GDM1 (cell line): ENCODE measurements at places on chromosomes 6 and 20.

- no peak for DNase-seq
Measured at GRCh38 chr6:165732696-165733488, 69.9 kb upstream of the PDE10A start.

DNA sequence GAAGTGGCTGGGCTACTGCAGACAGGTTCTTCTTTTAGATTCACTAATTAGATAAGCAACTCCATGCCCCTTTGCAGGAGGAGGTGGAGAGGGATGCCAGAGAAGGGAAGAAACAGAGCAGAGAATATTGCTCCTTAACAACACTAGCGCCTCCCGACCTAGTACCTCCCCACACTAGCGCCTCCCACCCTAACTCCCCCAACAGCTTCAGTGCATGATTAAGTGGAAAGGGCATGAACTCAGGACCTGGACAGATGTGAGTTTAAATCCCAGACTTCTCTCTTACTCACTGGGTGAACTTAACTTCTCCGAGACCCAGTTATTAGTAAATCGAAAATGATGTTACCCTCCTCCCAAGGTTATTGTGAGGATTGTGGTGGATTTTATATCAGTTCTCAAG, 25.7 kb downstream of the STX11 start:
- no peak for DNase-seq

DNA sequence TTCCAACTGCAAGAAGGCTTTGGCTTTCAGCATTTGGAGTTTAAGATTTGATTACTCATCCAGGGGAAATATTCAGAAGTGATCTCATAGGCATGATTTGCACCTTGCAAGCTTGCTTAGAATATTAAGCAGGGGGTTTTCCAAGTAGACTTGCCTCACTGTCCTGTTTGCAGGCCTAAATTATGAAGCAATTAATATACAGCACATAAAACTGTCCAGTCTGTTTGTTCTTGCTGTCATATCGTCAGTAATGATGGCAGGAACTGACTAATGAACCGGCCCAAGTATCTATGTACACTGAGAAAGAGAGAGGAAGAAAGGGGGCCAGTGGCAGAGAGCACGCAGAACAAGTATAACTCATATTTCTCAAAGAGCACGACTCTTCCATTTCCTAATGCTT, 212.5 kb upstream of the SUPT3H start:
- no peak for DNase-seq

DNA sequence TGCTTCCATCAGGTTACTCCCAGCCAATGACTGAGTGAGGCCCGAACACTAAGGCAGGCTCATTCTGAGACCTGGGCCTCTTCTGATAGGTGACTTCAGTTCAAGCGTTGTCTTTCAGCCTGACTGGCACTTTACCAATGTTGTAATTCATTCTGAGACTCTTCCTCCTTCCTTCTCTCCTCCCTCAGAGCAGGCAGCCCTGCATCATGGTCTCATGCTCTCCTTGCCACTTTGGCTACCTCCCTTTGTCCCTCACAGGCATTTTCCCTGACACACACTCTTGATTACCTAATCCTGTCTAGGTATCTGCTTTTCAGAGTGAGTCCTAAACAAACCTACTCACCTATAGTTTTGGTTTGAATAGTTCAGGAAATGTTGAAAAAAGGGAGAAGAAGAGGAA, 12.6 kb upstream of the WFDC12 start:
- DNase-seq = no peak

DNA sequence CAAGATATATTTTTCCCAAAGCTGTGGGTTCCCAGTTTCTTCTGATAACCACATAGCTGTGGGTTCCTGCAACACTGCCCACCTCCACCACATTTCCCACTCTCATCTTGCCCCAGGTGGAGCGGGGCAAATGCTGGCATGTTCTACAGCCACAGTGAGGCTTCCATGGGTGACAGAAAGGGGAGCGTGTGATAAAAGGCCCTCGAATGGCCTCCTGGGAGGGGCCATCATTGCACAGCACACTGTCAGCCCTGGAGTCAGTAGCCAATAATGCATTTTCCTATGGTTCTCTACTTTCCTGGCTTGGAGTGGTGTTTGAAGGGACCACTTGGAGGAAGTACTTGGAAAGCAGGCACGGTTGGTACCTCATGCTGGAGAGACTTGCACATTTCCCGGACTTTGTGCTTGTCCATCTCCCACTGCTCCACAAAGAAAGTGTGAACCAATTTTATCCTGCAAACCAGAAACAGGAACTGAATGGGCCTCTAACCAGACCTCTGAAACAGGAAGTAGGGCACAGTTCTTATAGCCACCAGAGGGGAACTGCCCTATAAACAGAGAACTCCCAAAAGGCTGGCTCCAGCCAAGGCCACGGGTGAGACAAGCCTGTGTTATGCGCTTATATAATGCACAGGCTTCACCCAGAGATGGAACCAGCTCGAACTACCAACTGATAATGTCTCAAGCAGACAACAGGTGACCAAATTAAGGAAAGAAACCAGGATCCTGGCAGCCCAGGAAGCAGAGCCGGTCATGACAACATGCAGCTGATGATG, 8.6 kb downstream of the MAP3K5 start:
- DNase-seq = peak; percentile 85

- no peak for DNase-seq
Measured at GRCh38 chr6:133254552-133255228, 13.5 kb downstream of the EYA4 start.

DNA sequence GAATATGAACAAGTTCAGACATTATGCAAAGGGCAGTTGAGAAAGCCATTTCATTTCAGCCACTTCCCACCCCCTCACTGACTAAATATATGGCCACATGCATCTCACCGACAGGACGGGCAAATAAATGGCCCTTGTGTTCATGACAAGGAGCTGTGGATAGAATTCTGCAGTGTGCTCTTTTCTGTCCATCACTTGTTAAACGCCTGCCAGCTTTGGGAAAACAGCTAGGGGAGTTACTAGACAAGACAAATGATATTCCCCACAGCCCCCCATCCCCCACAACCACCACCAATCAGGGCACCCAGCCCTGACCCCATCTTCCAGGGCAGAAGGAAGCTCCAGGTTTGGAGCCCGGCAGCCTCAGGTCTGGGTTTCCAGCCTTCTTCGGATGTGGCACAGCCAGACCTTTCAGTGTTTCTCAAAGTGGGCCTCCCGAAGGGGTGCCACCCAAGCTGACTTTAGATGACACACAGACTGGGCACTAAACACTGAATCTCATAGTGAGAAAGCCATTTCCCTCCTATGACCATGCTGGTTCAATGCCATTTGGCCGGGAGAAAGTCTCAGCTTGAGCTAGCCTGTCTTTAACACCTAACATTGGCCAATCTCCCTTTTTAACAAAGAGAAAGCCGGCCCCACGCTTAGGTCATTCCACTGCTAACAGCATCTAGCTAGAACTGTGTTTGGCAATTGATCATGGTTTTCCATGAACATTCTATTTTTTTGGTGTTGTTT, 4.0 kb upstream of the RIPOR3 start:
- DNase-seq = no peak

GRCh38 chr20:1282966-1283365, 16.9 kb downstream of the SNPH start:
- no peak for DNase-seq

DNA sequence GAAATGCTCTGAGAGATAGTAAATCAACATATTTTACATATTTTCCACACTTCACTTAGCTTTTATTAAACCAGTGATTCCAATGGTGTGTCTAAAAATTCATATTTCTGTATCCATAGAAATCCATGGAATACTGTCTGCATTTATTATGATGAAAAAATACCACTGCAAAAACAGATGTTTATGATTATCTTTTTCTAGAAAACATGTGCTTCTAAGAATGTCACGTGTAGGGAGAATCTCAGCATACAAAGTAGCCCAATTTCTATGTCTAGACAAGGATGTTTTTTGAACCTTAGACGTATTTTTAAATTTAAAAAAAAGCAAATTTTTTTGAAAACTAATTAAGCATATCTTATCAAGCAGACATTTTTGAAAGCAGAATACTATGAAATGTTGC, 622.4 kb downstream of the TENT5A start:
- no peak for DNase-seq

DNA sequence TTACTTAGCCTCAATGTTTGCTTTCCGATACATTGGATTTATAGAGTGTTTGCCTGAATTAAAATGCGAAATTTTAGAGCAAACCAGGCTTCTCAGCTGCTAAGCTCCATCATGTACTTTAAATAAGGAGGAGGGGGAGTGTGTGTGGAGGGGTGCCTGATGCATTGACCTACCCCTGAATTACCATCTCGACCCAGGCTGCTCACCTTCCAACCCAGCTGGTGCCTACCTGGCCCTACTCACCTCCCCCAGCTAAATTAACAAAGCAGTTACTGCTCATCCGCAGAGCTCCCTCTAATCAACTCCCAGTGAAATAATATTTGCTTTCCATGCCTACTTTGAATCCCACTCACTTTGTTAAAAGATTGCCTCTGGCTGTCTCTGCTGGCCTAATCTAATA, 544.5 kb downstream of the MAFB start:
- DNase-seq = no peak

- DNase-seq = no peak
Measured at GRCh38 chr6:65450451-65450850, 256.6 kb downstream of the EYS start.

- no peak for DNase-seq
Measured at GRCh38 chr20:60512443-60512842, 554.2 kb downstream of the CDH26 start.

- no peak for DNase-seq
Measured at GRCh38 chr6:158557927-158558326, 2.0 kb upstream of the TMEM181 start.

- no peak for DNase-seq
Measured at GRCh38 chr20:42341654-42342053, 723.5 kb upstream of the CHD6 start.

DNA sequence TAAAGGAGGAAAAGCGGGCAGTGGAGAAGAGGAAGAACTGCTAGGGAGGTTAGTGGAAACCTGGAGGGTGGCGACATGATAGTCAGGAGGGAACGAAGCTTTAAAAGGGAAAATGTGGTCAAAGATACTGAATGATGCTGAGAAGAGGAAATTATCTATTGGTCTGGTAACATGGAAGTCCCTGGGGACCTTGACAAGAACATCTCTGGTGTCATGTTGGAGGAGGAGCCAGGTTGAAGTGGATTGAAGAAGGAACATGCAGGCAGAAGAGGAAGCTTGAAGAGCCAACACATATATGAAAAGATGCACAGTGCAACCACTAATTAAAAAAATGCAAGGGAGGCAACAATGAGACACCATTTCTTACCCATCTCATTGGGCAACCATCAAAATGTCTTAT, 251.9 kb upstream of the RNF24 start:
- no peak for DNase-seq

DNA sequence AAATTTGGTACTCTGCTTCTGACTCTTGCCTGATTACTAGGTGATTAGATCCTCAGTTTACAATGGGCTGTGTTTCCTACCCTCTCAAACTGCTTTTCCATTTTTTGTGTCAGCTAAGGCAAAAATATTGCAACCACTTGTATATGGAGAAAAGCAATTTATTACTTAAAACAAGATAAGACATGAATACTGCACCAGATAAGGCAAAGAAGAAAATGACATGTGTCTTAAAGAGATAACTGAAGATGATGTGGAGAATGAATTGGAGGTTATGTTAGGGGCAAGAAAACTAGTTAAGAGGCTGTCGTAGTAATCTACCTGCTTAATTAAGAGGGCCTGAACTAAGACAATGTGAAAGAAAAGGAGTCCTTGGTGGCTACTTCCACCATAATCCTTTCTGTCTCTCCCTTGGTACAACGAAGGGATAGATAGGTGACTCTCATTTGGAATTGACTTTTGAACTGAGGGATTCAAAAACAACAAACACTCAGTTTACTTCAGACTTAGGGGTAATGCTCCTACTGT, 16.3 kb upstream of the REV3L start:
- no peak for DNase-seq

- no peak for DNase-seq
Measured at GRCh38 chr6:113010196-113010989, 663.3 kb downstream of the RFPL4B start.

DNA sequence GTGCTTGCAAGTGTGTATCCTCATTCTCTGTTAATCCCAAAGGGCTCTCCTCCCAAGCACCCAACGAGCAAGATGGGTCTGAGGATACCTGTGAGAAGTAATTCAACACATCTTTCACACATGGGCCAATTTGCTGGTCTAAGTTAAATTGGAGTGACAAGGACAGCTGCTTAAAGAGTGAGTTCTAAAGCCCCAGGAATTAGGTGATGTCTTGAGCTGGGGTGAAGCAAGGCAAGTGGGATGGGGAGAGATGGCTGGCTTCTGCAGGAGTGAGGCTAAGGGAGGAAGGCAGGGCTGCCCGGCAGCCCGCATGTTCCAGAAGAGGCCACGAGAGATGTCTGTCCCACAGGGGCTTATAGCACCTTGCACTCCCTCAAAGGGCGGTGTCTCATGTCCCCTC, 288.5 kb downstream of the CDH26 start:
- DNase-seq = no peak

DNA sequence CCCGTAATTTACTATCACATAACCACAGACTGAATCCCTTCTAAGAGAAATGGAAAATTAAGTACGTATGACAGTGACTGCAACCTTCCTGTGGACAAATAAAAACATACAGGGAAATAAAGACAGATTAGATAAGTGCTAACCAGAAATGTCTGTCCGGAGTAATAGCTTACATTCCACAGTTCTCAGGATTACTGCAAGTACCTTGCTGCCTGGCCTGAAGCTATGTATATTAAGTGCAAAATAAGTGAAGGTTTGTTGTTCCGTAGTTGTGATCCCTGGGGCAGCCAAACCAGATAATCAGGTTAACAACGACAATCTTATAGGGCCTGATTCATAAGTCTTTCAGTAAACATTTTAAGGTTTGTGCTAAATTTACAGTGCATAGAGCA, 2.8 kb downstream of the NEDD9 start:
- DNase-seq = no peak

DNA sequence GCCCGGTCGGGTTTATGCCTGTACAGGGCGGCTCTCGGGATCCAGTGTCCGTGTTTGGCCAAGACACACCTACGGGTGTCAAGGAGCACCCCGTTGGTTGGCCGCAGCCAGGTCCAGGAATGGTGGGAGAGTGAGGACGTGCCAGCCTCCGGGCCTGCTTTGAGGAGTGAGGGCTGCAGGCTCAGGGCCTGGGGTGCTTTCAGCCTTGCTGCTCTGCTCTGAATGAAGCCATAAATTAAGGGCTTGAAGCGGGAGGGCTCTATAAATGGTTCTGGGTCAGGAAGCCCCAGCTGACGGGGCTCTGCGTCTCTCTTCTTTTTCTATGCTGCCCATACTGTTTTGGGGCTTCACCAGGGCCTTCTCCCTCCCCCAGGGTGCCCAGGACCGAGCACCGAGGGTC, 15.1 kb downstream of the GATA5 start:
- no peak for DNase-seq

GRCh38 chr6:32785781-32786533, 22.6 kb upstream of the HLA-DQB2 start:
- peak; percentile 58 for DNase-seq

- DNase-seq = no peak
Measured at GRCh38 chr20:37323985-37324384, 22.0 kb upstream of the SRC start.

GRCh38 chr6:129195643-129196042, 312.7 kb downstream of the LAMA2 start:
- no peak for DNase-seq

GRCh38 chr6:151649835-151650234, 156.0 kb downstream of the CCDC170 start:
- DNase-seq = no peak

- no peak for DNase-seq
Measured at GRCh38 chr6:40794586-40794985, 207.4 kb upstream of the LRFN2 start.

- no peak for DNase-seq
Measured at GRCh38 chr6:48916607-48917006, 546.4 kb downstream of the MMUT start.
